ENCODE measurements at places on chromosomes 3 and 15. TPM values are rescaled to one million over a fixed set of nuclear protein-coding genes. Genes with fewer than 3 reads are reported as not detected.
A peak's percentile ranks its signal among the peaks of the same experiment; 100 is the strongest.

The FAM227B gene
- 5.8 TPM for total RNA-seq

GRCh38 chr3:42189001-42189460, 77.0 kb downstream of the CCK start:
- DNase-seq = no peak

The SLC25A20 gene
- total RNA-seq = 9.2 TPM

- DNase-seq = no peak
These were observed 59.9 kb downstream of the SUCNR1 start for GRCh38 chr3:151933234-151933853.

The STARD5 gene
- total RNA-seq = 3.4 TPM

DNA sequence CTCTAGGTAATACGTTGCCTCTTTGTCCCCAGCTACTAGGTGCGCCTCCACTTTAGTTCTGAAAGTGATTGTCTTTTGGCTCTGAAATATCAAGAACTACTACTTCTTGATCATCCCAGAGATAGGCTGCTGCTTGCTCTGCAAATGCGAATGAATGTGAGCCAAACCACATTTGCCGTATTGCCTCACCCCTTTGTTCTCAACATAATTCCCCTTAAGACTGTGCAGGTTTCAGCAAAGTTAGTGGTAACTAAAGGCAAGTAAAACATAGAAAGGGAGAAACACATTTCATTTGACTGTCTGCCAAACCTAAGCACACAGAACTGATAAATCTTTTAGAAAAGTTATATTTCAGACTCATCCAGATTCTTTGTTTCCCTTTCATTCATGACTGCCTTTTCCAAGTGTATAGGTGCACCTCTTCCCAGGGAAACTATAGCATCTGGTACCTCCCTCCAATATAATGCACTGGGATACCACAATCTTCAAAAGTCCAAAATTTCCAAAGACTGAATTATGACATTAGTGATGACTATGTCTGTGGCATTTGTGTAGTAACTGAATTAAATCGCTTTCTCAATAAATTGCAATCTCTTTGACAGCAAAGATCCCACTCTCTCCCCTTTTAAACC, 720.6 kb upstream of the CBLB start:
- DNase-seq = peak; percentile 82

GRCh38 chr3:78804251-78805037, 963.4 kb downstream of the ROBO1 start:
- DNase-seq = peak; percentile 48

DNA sequence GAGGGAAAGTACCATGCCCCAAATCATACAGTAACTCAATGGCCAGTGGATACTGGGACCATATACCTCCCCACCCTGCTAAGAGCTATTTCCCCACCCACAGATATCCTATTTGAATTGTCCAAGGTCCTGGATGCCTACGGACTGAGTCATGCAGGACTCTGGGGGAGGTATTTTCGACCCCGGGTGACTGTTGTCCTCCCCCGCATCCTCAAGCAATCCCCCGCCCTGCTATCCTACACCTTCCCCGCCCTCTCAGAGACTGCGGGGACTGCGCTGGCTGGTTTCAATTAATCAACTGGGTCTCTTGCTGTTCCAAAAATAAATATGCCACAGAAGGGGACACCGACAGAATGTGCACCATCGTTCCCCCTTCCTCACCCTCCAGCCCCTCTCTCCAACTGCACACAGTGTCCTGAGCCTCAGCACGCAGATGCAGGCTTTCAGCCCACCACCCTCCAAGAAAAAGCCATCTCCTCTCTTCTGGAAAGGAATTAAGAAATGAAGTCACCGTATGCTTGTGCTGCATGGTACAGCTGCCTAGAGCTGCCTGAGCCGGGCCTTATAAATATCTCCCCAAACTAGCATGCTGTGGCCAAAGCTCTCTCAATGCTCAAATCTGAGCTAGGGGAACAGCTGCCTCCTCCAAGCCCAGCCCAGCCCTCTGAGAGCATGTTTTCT, 8.1 kb downstream of the CAV3 start:
- DNase-seq = peak; percentile 77

The GOLGA8O gene
- 0.76 TPM for total RNA-seq

DNA sequence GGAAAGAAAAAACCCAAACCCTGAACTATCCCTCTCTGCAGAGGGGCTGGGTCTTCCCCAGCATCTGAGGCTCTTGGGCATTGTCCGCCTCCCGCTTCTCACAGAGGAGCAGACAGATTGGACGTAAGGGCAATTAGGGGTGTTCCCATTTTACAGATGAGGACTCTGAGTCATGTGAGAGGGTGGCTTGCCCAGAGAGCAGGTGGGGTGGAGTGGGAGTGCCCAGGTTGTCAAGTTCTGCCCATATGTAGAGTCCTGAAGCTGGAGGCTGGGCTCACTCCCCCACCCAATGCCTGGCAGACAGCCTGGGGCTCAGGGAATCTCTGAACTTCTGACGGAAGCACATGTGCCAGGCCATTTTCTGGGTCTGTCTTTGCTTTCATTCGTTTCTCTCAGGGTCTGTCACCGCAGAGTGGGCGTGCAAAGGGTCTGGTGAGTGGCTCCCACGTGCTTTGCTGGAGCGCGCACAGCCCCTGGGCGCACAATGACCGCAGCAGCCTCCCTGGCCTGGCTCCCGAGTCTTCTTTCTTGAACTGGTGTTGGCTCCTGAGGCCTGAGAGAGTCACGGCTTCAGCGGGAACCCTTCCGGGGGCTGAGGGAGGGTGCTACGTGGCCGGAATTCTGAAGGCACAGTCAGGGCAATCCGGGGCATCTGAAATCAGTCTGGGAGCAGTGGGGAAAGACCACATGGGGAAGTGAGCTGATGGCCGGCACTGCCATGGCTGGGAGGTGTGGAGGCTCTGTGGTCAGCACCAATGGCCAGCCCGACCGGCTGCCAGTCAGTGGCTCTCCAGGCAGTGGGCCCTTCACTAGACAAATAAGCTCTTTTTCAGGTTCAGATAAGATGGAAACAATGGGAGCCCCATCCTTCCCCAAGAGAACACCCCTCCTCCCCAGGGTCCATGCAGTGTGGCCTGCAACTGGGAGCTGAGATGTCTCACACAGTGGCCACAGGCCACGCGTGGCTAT, 1.1 kb upstream of the TRPM1 start:
- no peak for DNase-seq

DNA sequence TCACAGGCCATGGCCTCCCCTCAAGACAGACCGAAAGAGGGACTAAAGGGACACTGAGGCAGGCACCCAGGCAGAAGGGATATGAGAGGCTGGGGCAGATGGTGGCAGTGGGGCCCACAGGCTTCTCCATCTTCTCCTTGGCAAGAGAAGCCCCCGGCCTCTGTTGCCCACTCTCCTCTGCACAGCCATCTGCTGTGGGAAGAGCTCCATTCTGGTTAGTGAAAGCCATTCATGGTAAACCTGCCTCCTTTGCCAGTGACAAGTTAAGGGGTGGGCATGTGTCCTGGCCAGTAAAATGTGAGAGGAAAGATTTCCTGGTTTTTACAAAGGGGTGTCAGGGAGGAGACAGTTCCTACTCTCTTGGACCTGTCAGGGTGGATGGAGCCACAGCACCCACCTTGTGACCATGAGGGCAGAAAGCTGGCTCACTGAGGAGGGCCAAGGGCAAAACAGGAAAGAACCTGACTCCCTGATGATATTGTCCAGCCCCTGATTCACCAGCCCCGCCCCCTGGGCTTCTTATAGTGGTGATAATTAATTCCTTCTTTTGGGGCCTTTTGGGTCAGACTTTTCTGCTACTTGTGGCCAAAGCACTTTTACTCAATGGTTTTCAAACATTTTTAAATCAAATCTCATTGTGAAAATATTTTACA, 130.4 kb upstream of the SMAD3 start:
- DNase-seq = no peak

- peak; percentile 78 for DNase-seq
These were observed 158.6 kb upstream of the NR2E3 start for GRCh38 chr15:71651750-71652186.

DNA sequence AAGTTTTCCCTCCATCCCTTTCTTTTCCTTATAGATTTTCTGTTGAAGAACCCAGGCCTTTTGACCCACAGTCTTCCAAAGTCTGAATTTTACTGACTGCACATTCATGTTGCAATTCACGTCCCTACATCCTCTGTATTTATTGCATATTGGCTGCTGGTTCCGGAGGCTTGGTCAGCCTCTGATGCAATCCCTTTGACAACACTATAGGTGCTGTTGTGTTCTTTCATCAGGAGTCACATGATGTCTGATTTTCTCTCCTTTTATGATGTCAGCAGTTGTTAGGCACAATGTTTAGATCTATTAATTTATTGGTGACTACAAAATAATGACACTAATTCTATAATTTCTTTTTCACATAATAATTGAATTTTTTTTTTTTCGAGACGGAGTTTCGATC, 8.7 kb downstream of the CYP1A1 start:
- DNase-seq = peak; percentile 18

DNA sequence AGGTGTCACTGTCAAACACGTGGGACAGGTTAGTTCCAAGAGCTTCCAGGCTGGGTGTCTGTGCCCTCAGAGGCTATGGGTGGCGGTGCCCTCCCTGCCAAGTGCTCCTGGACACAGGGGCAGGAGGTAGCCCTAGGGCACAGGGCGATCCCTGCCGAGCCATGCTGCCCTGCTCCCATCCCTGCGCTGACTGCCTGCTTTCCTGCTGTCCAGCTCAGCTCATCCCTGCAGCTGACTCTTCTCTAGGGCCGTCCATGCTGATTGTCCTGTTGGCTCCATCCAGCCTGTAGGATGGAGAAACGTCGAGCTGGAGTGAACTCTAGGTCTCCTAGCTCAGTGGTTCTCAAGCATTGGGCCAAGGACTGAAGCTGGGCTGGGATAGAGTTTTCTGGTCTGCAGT, 3.7 kb downstream of the PDIA5 start:
- DNase-seq = no peak

- DNase-seq = no peak
These were observed 44.5 kb upstream of the CCDC80 start for GRCh38 chr3:112685420-112685819.

The GP5 gene
- 0.15 TPM for total RNA-seq

DNA sequence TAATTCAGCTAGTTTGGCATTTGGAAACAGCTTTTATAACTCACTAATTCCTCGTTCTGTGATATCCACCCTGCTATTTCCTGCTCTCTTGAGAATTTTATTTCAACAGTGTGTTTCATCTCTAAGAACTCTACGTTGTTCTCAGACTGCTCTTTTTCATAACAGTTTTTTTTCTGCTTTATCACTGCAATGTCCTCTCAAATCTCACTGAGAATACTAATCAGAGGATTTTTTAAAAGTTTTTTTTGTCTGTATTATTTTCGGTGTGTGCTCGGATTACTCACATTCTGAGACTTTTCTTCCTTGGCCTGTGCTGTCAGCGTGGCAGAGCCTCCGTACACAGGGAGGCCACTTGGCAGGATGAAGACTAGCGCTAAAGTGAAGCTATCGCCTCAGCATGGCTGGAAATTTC, 59.4 kb upstream of the NEO1 start:
- no peak for DNase-seq

DNA sequence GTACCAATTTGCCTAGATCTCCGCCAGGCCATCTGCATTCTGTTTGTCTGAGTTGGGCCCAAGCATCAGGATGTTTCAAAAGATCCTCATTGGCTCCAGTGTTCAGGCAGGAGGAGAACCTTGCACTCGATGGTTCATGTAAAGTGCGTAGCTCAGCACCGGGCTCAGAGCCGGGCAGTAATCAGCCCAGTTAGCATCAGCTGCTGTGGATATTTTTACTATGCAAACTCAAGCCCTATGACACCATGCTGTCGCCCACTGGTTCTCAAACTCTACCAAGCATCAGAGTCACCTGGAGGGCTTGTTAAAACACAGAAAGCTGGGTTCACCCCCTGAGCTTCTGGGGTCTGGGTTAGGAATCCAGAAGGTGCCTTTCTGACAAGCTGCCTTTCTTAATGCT, 310.8 kb downstream of the SHQ1 start:
- no peak for DNase-seq

The LRRC34 gene
- total RNA-seq = not detected

- no peak for DNase-seq
These were observed 18.7 kb upstream of the LRRC2 start for GRCh38 chr3:46584598-46585467.

The ATP13A5 gene
- total RNA-seq = not detected

DNA sequence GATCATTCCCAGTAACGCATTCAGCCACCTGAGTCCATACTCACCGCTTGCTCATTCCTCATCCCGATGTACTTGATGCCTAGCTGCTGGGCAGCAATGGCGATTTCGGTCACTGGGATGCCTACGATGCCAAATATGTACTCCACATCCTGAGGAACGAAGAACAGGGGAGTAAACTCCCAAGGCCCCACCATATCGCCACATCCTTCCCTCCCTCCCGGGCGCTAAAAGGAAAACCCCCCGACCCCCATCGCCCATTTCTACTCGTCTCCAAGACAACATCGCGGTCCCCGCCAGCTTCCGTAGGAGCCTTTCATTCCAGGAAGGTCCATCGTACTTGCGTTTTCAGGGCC, 347 bp downstream of the HACL1 start:
- DNase-seq = no peak

- DNase-seq = peak; percentile 63
These were observed at the start of gene C2CD4A for GRCh38 chr15:62066663-62067447. C2CD4A (plus strand) TSS chr15:62066977; CDS start chr15:62067614, 637 bp downstream.

The TIGIT gene
- not detected for total RNA-seq

DNA sequence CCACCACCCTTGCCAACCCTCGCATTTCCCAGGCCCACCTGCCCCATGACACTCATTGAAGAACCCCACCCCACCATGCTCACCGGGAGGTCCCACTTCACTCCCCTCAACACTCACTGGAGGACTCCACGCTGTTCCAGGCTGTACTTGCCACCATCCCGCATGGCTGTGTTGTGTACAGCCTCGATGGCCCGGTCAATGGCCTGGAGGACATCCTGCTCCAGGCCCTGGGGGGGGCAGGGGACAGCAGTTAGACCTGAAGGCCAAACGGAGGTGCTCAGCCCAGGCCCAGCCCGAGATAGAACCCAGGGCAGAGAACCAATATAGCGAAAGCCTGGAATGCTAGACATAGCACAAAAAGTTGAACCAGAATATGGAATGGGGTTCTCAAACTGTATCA, 2.9 kb downstream of the NCKIPSD start:
- no peak for DNase-seq

DNA sequence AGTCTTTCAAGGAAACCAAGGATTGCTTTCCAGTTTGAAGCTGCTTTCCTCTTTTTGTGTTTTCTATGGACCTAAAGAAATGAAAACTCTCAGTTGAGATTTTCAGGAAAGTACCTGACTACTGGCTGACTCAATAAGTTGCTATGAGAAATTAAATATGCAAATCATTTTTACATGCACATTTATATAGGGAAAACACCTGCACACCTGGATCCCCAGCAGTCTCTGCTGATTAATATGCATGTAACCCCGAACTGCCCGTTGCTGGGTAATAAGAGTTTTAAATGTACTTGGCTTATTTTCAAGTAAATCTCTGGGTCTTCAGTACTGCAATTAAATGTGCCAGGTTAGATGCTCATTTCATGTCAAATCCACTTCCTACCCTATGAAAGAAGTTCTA, 77.2 kb downstream of the KBTBD8 start:
- DNase-seq = no peak

GRCh38 chr3:176401211-176401610, 796.1 kb downstream of the TBL1XR1 start:
- no peak for DNase-seq

The LYSMD4 gene
- 5.7 TPM for total RNA-seq

The MITF gene
- 16.1 TPM for total RNA-seq

- DNase-seq = peak; percentile 92
These were observed 169.8 kb upstream of the MYRIP start for GRCh38 chr3:39639344-39640236.

The LRRC31 gene
- not detected for total RNA-seq
